ENCODE measurements at places on chromosomes 12 and 14.

DNA sequence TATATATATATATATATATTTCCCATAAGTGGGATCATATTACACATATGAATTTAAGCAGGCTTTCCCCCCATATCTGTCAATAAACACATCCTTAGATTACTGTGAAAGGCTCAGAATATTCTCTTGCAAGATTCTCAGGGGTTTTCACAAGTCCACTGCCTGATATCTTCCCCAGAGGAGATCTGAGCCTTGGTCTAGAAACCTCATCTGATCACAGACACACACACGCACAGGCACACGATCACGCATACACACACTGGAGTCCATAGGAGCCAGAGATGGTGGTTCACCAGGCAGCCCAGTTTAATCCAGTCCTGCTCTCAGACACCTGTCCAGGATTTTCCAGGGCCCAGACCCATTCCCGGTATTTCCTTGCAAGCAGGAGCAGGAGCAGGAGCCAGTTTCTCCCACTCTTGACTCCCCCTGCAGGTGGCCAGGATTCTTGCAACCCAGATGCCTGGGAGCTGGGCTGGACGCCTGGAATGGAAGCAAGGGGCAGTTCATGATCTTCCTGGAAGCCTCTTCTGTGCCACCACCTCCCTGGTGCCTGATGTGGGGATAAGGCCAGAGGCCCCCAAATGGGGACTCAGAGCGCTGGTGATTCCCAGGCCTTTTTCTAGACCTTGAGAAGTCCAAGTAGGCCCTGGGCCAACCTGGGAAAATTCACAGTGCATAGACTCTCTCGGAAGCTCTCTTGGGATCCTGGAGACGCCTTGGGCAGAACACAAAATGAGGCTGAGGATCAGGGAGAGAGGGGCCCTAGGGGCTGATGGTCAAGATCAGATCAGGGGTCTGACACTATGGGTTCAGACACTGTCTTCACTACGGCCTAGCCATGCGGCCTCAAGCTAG, 16.5 kb upstream of the KRT78 start:
- no peak for DNase-seq

DNA sequence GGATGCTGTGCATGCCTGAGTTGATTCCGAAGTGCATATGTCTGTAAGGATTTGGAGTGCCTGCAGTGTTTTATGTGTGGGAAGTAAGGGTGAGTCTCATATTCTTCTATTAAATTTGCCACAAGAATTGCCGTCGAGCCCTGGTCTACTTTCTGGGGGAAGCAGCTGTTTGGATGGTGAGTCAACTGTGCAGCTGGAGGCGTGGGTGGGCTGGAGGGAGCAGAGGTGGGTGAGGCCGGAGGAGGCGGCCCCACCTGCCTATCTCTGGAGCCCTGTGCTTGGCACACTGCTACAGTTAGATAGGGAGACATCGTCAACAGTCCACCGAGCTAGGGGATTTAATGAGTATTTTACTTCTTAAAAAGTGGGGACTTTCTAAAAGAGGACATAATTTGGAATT, 9.7 kb downstream of the GLRX5 start:
- no peak for DNase-seq

GRCh38 chr12:120119271-120119973, 2.9 kb upstream of the RAB35 start:
- DNase-seq = no peak

DNA sequence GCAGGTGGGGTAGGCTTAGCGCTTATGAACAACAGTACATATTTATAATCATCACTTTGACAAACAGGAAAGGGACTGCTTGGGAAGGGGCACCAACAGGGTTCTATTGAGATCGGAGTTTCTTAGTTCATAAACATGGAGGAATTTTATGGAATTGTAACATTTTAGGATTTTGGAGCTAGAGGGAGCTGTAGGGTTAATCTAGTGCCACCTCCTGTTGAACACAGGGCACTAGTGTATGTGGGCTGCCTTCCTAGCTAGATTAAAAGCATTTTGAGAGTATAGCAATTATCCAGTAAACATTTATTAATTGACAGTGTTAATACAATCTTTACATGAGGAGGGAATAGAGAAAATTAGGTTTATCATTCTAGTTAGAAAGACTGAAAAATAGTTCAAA, 23.1 kb upstream of the TBC1D30 start:
- no peak for DNase-seq

DNA sequence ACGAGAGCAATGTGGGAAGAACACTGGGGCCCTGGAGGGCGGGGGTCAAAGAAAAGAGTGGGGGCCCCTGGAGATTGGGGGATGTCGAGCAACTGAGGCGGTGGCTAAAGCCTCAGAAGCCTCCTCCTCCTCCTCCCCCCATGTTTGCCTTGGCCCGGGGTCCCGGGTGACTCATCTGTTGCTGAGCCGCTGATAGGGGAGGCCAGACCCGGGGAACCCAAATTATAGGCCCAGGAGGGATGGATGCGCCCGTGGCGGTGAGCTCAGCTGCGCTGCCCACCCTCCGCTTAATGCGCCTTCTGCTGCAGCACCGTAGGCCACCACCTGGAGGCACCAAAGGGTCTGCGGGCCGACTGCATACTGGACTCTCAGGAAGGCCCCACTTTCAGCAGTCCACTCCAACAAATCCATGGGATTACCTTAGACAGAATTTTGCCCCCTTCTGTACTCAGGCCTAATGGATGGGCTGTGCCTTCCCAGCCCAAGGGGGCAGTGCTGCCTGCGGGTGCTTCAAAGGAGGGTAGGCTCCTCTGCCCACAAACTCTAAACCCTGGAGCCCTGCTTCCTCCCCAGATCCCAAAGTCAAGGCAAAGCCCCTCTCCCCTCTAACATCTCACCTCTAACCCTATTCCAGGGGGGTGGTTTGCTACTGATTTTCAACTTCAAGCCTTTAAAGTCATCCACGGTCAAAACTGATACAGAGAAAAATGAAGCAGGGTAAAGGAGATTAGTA, 2.6 kb upstream of the WNT10B start:
- DNase-seq = no peak

DNA sequence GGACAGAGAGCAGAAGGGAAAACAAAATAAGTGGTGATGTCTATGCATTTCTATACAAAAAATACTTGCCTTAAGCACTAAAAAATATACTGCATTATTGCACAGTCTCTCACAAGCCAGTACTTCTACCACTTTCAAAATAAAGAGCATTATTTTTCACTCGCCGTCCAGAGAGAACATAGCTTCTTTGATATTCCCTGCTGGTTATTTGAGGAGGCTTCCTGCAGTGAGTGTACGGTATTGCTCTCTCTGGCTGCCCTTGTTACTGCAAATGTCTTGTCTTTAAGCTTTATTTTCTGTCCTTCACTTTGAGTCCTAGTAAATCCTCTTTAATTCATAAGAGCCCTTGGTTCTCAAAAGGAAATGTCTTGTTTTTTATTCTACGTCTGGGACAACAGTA, 81.1 kb downstream of the EML1 start:
- no peak for DNase-seq
